ENCODE measurements at places on chromosomes 5 and 9. TPM values are rescaled to one million over a fixed set of nuclear protein-coding genes. Genes with fewer than 3 reads are reported as not detected.

The CNTLN gene
- total RNA-seq, result 3.8 TPM

The PFN3 gene
- not detected for total RNA-seq

The F2RL1 gene
- total RNA-seq, result 144 TPM

The OTP gene
- total RNA-seq, result not detected

The RAB3C gene
- not detected for total RNA-seq

The COL23A1 gene
- total RNA-seq, result 0.21 TPM

The SAPCD2 gene
- total RNA-seq, result 5.3 TPM

The CARTPT gene
- total RNA-seq, result not detected

The GTF2H2C gene
- 28.4 TPM for total RNA-seq

The LECT2 gene
- total RNA-seq, result not detected

The INSL6 gene
- not detected for total RNA-seq

The OLFM1 gene
- 0.96 TPM for total RNA-seq

DNA sequence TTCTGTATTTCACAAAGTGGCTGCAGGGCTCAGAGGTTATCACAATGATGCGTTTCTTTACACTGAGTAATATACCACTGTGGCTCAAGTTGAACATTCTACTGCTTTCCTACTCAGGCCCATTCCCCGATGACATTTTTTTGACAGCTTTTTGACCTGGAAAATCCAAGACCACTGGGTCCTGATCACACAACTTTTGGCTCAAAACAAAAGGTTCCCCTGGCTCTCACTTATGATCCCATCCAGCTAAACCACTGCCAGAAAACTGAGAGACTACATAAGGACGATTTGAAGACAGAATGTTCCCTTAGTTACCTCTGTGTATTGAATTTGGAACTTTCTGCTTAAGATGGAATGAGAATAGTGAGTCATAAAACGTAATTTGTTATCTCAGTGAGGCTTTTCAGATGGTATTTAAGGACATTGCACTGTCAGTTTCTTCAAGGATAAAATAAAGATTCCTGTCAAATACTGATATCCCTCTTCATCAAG is 78.0 kb upstream of the FBXL7 start:
- no peak for DNase-seq

DNA sequence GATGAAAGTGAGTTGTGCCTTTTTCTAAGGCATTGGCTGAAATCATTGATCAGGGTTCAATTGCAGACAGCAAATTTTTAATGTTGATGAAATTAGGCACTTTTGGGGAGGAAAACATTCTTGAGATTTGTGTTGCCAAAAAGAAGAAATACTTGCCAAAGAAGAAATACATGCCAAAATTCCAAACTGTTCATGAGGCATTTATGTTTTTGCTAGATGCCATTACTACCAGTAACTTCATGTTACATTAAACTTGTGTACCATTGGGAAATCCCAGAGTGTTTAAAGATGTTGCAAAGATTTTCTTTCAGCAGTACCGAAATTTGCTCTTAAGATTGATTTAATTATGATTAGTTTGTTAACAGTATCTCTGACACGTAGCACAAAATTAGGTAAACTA is 7.0 kb downstream of the XRCC4 start:
- DNase-seq, result no peak

DNA sequence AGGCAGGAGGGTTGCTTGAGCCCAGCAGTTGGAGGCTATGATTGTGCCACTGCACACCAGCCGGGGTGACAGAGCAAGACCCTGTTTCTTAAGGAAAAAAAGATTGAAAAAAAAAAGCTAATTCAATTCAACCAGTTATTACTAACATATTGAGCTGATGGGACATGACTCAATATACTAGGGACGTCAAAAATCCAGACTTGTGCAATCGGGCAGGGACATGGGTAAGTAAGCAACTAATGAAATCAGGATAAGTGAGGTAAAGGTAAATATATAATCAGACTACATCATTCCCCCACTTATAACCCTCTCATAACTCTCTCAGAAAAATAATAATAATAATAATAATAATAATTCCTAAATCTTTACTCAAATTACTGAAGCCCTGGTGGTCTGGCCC is 975 bp upstream of the HAVCR1 start:
- no peak for DNase-seq

GRCh38 chr5:56520986-56521730 is 288.0 kb upstream of the ANKRD55 start:
- no peak for DNase-seq

DNA sequence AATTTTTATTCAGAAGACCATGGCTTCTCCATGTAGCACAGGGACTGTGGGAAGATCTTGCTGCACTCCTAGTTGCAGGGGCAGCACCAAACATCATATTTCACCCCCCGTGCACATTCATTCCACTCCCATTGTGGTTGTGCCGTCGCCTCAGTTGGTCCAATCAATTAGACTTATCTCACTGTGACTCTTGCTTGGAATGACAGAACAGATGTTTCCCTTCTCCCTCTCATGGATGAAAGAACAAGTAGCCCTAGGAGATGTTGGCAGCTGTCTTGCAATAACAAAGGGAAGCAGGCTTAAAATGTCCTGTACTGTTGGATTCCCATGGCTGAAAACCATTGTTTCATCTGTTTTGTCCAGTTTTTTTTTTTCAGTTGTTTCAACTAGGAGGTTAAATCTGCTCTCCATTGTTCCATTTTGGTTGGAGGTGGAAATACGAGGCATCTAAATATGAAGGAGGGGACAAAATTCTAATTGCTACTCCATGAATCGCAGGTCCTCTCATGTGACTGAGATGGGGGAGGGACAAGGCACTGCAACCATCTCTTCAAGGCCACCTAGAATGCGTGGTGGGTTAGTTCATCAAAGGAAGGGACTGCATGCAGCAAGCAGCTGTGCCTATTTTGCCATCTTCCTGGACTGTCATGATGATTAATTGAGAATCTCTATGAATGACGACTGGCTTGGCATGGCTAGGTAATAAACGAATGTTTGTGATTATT is 214.4 kb downstream of the NSG2 start:
- DNase-seq, result no peak

DNA sequence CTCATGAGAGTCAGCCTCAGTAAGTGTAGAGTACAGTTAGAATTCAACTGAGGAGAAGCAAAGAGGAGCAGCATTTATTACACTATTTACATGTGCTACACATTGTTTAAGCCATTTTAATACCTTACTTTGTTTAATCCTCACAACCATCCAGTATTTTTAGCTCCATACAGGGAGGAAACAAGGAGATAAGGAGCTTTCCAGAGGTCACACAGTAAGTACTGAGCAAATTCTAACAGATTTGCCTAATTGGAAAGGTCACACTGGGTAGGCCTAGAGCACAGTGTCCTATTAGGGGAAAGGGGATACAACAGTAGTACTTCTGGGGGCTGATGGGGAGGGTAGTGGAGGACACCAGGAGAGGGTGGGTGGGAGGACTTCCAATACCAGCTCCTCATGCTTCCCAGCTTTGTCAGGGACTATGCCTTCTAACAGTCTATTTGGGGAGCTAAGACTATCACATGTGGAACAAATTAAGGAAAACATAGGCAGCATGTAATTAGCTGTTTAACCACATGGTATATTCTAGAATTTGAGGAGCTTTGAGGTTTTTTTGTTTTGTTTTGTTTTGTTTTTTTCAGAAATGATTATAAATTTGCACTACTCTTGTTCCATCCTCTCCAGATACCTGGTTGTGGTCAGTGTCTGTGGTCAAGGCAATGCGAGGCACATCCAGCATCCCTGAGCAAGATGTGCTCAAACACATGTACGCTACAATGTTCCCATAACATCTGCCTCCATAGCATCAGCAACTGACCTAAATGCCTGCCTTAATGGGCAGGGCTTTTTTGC is 96.0 kb upstream of the SLC12A2 start:
- no peak for DNase-seq

DNA sequence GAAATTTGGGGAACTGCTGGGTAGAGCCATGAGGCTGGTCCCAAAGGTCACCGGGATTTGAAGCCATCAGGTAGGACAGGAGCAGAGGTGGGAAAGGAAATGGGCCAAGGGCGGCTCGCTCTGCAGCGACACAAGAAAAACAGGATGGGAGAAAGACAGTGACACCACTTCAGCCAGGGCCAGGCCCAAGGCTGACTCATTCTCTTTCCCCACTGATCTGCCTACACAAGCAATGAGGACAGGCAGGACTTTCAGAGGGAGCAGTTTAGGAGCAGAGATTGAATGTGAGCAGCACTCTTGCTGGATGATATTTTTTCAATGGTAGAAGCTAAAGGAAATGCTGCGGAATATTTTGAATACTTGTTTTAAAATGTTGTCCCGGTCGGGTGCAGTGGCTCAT is 3.5 kb downstream of the RUFY1 start:
- peak; percentile 63 for DNase-seq

- no peak for DNase-seq
Observed at GRCh38 chr9:113998525-113999255, 79.4 kb downstream of the AMBP start.

- DNase-seq, result no peak
Observed at GRCh38 chr5:126486332-126486731, 63.1 kb downstream of the GRAMD2B start.

DNA sequence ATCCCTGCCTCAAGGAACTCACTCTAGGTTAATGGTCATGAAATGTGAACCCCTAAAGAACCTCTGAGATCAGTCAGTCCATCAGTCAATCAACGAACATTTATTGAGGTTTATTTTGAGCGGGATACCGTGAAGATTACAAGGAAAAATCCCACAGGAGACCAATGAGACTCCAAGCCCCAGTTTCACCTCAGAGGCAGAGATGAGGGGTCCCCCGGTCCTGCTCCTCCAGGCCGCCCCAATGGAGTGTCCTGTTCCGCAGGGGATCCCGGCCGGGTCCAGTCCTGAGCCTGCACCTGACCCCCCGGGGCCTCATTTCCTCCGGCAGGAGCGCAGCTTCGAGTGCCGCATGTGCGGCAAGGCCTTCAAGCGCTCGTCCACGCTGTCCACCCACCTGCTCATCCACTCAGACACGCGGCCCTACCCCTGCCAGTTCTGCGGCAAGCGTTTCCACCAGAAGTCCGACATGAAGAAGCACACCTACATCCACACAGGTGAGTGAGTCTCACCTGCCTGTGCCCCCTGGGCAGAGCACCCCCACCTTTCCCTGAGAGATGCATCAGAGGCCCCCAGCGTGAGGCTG is 11.0 kb downstream of the GFI1B start:
- no peak for DNase-seq

- no peak for DNase-seq
Observed at GRCh38 chr5:7348168-7348854, 47.6 kb upstream of the ADCY2 start.

DNA sequence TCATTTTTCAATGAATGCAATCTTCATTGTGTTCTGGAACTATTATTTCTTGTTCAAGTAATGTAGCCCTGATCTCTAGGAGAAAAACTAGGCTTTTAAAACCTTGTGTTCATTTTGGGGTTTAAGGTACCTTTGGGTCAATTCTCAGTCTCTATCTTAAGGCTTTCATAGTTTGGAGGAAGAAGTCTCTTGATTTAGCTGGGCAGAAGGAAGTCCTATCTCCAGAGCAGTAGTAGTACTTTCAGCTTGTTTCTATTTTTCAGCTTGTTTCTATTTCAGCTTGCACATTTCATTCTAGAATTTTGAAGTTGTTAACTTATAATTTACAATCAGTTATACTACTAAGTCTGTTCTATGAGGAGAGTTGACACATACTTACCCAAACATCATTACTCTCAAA is 15.2 kb downstream of the CSNK1G3 start:
- DNase-seq, result no peak

DNA sequence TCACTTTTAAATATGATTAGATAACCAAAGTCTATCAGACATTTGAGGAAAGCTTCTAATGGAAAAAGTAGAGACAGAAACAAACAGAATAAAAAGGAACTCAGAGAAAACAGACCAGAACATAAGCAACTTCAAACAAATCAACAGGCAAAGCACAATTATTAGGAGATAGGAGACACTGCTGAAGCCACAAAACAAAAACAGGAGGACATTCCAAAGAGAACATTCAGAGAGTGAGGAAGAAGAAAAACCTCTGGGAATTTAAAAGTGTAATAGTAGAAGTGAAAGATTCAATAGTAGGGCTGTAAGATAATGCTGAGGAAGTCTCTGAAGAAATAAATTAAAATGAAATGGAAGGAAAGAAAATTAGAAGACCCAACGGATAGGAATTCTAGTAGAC is 83.2 kb upstream of the TBCA start:
- DNase-seq, result no peak

- DNase-seq, result no peak
Observed at GRCh38 chr5:1891391-1891790, 8.7 kb upstream of the IRX4 start.

- DNase-seq, result no peak
Observed at GRCh38 chr5:136023958-136024541, 4.7 kb upstream of the TGFBI start.

- no peak for DNase-seq
Observed at GRCh38 chr9:125258832-125259534, 2.6 kb upstream of the GAPVD1 start.

DNA sequence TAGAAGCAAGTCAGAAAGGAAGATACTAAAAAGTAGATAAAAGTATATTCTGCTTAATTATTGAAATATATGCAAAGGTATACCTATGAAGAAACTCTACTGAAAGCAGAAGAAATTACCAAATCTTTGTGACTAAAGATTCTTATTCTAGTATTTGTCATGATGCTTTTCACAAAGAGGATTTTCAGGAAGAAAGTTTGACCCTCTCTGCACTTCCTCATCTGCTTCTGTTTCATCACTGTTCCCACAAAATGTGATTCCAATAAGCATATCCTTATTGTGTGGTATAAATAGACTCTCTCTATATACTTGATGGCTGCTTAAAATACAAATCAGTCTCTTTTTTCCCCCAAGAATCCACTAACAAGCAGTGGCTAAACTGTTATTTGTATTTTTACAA is 2139.6 kb upstream of the ACO1 start:
- no peak for DNase-seq
